NCI-H2081 (cell line): ENCODE measurements at places on chromosomes 7 and 10.
A peak's percentile ranks its signal among the peaks of the same experiment; 100 is the strongest.

GRCh38 chr7:6228361-6229229 lies 43.8 kb downstream of the CYTH3 start:
- DNase-seq: no peak

GRCh38 chr7:13990319-13990983 lies 985 bp upstream of the ETV1 start:
- peak; percentile 92 for DNase-seq

DNA sequence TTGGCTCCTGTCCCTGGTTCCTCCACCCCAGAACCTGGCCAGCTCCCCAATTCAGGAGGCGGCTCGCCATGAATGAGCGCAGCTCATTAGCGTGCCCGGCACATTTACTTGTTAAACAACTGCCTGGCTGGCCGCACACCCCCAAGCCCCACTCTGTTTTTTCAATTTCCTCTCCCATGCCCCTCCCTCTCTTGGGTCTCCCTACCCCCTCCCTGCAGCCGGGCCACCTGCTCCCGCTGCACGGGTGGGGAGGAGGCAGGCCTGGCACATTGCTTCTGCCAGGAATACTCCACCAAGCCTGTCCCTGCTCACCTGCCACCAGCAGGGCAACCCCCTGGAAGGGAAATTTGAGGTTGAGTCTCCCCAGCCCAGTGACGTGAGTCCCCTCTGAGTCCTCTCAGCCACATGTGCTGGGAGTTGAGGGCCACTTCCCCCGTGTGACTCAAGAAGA lies 2.5 kb upstream of the SLIT1 start:
- peak; percentile 73 for DNase-seq

DNA sequence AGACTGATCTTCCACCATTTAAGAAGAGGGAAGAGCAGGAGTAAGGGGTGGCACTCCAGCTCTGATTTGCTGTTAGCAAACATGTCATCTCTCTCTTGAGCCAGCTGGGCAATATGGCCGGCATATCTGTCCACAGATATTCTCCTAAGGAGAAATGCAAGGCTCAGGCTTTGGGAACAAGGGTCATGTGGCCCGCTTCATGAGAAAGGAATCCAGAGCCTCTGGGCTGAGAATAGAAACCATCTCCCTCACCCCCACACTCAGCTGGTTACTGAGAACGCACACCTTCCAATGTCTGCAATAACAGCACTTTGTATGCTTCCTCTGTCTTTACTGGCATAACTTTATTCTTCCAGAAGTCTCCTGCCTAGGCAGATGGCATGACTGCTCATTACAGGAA lies 171.2 kb downstream of the ELMO1 start:
- no peak for DNase-seq

- no peak for DNase-seq
These were observed 223.8 kb downstream of the PRPF18 start for GRCh38 chr10:13810568-13810967.

GRCh38 chr7:81161451-81162075 lies 242.7 kb upstream of the SEMA3C start:
- DNase-seq: no peak

GRCh38 chr7:50953820-50954219 lies 171.1 kb upstream of the GRB10 start:
- no peak for DNase-seq

DNA sequence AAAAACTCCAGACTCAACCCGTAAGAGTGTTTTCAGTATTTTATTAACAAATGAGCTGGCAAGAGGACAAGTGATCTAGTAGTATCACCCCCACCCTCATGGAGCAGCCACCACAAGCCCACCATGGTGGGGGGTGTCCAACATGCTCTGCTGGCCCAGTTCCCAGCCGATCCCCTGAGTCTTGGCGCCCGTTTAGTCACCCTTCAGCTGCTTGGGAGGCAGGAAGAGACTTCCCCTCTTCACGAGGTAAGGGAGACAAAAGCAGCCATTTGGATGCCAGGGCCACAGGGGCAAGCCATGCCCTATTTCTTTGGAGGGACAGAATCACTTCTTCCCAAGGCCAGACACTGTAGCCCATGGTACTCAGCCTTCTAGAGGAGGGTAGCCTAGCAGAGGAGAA lies 54.1 kb downstream of the NOD1 start:
- no peak for DNase-seq

GRCh38 chr10:50234486-50234885 lies 16.8 kb downstream of the ASAH2 start:
- no peak for DNase-seq

GRCh38 chr7:5248201-5248885 lies 34.4 kb upstream of the SLC29A4 start:
- no peak for DNase-seq

DNA sequence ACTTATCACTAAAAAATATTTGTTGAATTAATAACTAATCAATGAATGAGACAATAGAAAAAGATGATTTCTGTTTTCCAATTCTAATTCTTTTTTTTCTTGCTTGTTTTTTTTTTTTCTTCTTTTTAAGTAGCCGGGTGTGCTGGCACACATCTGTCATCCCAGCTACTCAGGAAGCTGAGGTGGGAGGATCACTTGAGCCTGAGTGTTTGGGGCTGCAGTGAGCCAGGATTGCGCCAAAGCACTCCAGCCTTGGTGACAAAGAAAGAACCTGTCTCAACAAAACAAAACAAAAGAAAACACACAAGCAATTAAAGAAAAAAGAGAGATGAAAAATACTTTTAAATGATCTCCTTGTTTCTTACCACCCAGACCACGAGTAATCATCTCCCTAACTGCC lies 1109.3 kb downstream of the REEP3 start:
- no peak for DNase-seq

GRCh38 chr10:101385866-101386658 lies 32.1 kb downstream of the BTRC start:
- DNase-seq: no peak

- no peak for DNase-seq
These were observed 18.5 kb downstream of the DLD start for GRCh38 chr7:107909445-107909844.

GRCh38 chr7:123522066-123522465 lies 12.3 kb downstream of the IQUB start:
- no peak for DNase-seq

GRCh38 chr7:104584620-104585019 lies 256.2 kb downstream of the LHFPL3 start:
- DNase-seq: no peak

DNA sequence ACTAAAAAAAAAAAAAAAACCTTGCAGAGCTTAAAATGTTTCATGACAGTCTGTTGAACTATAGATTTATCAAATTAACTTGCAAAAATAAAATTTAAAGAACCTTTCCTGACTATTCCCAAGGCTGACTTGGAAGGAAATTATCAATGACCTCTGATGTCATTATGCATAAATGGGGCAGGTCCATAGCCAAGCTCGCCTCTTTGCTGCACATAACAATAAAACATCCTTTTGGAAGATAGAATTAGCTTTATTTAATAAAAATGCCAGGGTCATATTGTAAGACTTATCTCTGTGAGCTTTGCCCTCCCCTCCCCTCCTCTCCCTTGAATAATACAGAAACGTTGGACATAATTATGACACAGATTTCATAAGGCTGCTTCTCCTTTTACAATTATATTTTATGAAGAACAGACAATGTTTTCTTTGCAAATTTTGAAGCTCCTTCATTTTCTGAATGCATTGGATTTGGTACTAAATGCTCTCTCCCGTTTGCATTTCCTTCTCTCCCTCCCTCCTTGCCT lies 444.8 kb downstream of the AUTS2 start:
- DNase-seq: no peak

- peak; percentile 6 for DNase-seq
These were observed 117.5 kb upstream of the LRRN3 start for GRCh38 chr7:110973196-110973990.

DNA sequence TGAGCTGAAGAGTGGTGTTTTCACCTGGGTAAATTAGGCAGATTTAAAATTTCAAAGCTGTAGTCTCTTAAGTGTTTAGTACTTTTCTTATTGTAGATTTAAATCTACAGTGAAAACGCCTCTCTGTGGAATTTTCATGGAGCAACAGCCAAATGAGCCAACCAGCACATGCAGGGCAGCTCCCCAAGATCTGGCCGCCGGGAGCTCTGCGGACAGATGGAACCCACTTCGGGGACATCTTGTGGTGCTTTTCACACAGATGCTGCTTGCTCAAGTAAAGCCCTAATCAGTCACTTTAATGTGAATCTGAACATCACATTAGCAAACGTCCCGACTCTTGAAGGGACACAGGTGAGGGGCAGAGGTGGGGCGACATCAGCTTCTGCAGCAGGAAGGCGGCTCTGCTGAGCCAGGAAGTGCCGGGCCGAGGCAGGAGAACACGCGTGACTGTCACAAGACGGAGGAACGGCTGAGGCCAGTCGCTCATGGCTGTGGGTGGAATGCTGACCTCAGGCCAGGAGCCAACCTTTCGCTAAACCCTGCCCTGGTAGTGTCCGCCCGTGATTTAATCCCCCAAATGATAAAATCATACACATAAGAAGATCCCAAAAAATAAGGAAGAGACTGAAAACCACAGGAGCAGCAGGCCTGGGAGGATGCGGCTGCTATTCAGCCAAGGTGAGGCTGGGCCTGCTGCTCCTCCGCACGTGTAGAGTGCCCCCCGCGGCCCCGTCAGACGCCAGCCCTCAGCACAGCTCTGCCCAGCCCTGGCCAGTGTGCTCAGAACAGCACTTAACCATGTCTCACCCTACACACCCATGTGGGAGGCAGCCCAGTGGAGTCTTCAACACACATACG lies 256.8 kb downstream of the ZMYND11 start:
- no peak for DNase-seq

DNA sequence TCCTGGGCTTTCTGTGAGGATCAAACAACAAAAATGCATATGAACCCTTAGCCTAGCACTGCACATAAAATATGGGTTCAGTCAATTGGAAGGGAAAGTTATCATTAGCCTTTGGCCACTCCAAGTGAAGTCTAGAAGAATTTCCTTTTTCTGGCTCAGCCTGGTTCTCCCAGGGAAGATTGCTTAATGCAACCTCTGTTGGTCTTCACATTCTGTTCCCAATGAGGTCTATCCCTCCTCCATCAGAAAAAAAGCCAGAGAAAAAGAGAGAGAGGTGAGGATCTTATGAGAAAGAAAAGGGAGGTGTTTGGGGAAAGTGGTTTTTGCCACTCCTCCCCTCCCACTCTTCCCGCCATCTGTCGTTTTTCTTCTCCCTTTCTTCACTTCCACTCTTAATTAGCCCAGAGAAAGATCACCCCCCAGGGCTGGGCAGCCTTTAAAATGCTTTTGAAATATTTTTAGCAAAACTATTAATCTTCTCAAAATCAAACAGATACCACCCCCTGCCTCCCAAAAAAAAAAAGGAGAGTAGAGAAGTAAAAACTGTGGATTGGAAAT lies 31.1 kb downstream of the CPVL start:
- no peak for DNase-seq

- DNase-seq: no peak
These were observed 39.6 kb downstream of the PFKP start for GRCh38 chr10:3106928-3107425.
